ENCODE measurements at places on chromosomes 5 and 9.

DNA sequence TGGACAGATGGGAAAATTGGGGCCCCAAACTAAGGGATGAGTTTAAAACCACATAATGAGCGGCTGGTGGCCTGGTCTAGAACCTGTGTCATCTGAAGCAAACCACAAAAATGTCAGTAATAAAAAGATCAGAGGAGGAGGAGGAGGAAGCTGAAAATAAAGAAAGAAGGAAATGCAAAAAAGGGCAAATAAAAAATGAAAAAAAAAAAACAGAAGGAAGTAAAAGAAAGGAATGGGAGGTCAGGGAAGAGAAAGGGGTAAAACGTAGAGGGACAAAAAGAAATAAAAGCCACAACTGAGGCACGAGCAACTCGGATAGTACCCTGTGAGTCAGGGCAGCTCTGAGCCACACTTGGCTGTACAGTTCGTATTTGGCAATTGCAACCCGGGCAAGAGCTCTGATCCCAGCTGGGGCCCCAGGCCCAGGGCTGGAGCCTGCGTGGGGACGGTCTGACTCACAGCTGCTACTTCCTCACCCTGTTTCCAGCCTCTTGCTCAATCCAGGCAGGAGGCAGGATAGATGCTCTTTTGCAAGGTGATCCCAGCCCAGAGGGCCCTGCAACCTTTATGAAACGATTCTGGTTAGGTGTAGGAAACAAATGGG lies 137.9 kb upstream of the TRIM32 start:
- DNase-seq, result no peak

DNA sequence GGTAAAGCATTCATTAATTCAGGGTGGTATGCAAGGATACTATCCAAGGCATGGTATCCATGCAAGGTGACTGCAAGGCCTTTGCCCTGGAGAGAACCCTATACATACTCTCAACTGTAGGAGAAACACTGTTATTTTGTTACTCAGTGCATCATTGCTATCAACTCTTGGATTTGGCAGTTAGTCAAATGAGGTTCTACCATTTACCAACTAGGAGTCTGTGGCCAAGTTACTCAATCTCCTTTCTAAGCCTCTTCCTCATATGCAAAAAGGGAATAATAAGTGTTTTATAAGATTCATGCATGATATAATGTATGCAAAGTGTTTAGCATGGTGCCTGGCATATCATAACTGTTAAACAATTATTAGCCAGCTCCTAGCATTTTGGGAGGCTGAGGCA lies 4.0 kb downstream of the PCDHGC3 start:
- DNase-seq, result no peak

DNA sequence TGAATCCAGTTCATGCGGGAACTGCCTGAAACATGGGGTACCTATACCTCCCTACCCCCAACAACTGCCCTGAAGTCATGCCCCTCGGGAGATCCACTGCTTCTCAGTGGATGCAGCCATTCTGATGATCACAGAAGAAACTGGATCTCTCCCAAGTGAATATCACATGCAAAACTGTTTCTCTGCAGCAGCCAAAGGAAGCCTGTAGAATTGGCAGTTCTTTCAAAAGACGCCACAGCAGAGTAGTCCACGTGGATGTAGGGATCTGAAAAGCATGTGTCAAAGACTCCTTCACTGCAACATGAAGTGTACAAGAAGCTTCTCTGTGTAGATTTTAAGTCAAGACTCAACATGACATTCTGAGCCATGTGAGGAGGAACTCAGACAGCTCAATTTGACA lies 286.7 kb downstream of the NR3C1 start:
- DNase-seq, result no peak

DNA sequence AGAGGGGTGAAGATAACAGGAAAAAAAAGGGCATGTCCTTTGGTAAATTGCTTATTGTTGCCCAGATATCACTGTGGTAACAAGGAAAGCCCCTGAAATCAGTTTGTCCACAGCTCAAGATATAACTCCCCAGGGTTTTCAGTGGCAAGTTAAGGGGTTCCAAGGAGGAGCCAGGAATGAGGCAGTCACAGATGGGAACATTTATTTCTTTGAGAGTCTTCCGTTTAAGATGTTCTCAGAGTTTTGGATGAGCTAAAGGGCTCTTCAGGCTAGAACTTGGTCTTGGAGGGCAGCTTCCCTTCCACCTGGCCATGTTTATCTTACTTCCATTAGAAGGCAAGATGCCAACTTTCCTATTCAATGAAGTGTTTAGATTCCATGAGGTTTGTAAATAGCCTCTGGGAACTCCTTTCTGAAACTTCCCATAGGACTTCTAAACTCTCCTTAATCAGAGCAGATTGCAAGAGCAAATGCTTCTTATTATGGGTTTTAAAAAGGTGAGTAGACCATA lies 277.6 kb upstream of the TNC start:
- DNase-seq, result no peak
